ENCODE measurements at places on chromosomes 6 and 20. TPM values are rescaled to one million over a fixed set of nuclear protein-coding genes. Genes with fewer than 3 reads are reported as not detected.

KIF3B gene
- 26.6 TPM for total RNA-seq

FGD2 gene
- 19.9 TPM for total RNA-seq

HINT3 gene
- 20.1 TPM for total RNA-seq

RAMACL gene
- 6.4 TPM for total RNA-seq

BCAS1 gene
- 2.5 TPM for total RNA-seq

PLCG1 gene
- total RNA-seq, result 148 TPM

LY6G6D gene
- total RNA-seq, result not detected

BLTP3A gene
- total RNA-seq, result 11.1 TPM

TINAG gene
- not detected for total RNA-seq

TRIM31 gene
- not detected for total RNA-seq

PTK6 gene
- total RNA-seq, result 0.19 TPM

RUNX2 gene
- total RNA-seq, result 2.3 TPM

DUSP15 gene
- 4.7 TPM for total RNA-seq

All from aorta (tissue), 5 donors.